ENCODE measurements at places on chromosomes 4 and X.

- DNase-seq, result no peak
These were observed 95.5 kb downstream of the ZNF827 start for GRCh38 chr4:145843148-145843547.

DNA sequence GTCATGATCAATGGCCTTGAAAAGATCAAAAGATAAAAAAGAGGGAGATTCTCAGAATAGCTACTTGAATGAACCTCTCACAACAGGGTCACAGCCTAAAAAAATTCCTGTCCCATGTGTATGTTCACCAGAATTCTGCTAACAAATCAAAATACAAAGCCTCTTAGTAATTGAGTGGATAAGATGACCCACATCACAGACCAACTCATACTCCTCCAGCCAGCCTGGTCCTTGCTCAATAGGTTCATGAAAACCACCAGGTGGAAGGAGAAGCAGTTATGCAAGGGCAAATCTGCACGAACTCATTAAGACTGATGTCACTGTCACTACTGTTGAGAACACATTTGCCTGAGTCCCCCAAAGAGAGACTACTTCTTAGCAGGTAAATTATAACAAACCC lies 21.5 kb downstream of the WDFY3 start:
- DNase-seq, result no peak

GRCh38 chr4:168496834-168497233 lies at the start of gene PALLD:
TSS of gene PALLD (plus strand) at chr4:168497052.
- no peak for DNase-seq

DNA sequence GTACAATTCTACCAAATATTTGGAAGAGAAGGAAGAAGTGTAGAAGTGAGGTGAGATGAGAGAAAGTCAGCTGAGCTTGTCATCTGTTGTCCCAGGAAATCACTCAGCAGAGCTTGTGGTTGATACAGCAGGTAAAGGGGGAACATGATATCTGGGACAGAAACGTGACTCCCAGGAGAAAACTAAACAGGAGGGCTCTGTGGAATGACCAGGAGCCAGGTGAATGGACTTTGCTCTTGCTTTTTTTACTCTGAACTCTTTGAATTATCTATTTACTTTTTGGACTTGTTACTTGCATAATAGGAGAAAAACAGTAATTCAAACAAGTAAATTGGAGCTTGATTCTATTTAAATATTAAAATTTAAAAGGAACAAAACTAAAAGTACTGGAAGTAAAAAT lies 555.6 kb upstream of the FRG1 start:
- no peak for DNase-seq

DNA sequence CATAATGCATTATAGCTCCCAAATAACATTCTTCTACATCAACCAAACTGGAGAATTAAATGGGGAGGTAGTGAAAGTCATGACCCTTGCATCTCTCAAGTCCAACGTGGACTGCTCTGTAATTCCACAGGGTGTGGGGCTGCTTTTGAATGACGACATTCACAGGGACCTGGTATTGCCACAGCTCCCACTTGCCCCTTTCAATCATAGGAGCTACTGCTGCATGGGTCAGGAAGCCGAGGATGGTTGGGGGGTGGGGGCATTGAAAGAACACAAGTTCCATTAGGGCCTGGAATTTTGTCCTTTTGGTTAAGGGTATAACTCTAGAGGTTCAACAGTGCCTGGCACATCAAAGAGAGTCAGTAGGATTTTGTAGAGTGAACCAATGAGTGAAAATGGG lies 7.4 kb upstream of the CT55 start:
- DNase-seq, result no peak

GRCh38 chr4:105352826-105353225 lies 121.0 kb downstream of the PPA2 start:
- no peak for DNase-seq

- no peak for DNase-seq
These were observed at the start of gene GLRA2 for GRCh38 chrX:14529290-14529989. TSS of gene GLRA2 (plus strand) at chrX:14529536. CDS start at chrX:14530058, 522 bp downstream.

- DNase-seq, result no peak
These were observed 28.5 kb downstream of the ACSL4 start for GRCh38 chrX:109704563-109704962.

DNA sequence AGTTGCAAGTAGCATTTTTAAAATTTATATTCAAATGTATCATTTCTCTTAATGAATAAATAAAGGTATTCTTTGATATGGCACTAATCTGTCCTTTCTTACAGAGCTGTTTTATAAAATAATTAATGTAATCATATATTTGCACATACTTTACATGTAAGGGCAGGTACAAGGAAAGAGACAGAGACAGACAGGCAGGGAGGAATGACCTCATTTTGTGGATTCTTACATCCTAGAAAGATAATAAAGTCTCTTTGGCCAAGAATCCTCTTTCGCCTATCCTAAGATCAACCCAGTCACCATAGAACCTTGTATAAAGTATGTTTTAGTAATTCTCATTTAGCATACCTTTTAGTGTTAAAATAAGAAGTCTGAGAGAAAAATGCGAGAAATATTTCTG lies 98.5 kb upstream of the CTSO start:
- DNase-seq, result no peak

DNA sequence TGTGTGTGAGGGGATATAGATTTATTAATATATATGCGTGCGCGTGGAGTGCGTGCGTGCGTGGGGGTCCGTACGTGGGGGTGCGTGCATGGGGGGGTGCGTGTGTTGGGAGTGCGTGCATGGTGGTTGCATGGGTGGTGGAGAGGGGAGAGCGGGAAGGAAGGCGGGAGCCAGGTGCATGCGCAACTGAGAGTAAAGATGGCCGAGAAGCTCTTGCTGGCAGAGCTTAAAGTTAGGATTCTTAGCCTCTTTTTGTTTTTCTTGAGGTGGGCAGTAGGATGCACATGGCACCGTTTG lies 45.8 kb downstream of the TEX13B start:
- DNase-seq, result no peak

DNA sequence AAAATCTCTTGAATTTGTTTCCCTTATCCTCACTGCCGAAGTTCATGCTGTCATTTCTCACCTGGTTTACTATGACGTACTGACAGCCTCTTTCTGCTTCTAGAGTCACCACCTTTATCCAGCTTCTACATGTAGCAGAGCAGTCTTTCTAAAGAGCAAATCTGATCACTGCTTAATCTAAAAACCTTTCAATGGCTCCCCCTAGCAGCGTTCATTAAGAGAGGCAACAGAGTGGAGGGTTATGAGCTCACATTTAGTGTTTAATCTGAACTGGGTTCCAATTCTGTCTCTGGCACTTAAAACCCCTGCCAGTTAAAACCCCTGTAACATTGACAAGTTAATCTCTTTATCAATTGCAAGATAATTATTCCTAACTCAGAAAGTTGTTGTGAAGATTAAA lies 4.4 kb downstream of the RBPJ start:
- DNase-seq, result peak; percentile 65

DNA sequence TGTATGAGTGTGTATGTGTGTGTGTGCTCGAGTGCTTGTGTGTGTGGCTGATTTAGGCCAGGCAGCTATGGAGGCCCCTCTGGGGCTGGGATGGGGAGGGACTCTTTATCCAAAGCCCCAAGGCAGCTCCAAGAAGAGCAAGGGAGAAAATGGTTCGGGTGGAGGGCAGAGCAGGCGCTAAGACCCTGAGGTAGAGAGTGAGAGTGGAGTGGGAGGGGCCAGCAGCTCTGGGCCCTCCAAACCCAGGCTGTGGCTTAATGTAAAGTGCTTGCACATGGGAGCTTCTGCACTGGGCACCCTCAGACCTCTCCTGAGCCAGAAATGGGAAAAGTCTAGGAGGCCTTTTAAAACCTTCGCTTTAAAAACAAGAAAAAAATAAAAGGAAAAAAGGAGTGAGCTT lies 233.5 kb upstream of the PSAPL1 start:
- DNase-seq, result no peak

DNA sequence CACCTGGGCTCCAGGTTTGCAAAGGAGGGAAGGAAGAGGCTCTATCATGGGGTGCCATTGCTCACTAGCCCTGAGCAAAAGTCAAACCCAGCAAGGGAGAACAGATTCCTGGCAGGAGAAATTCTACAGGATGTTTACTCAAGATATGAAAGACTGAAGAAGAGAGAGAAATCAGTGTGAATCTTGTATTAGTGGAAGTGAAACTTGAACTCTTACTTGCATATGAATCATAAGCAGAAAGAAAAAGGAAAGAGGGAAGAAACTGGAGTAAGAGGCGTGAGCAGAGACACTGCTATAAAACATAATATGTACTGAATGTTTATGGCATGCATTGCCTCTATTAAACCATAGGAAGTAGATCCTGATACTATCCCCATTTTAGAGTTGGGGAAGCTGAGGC lies 60.9 kb downstream of the C4orf46 start:
- no peak for DNase-seq

DNA sequence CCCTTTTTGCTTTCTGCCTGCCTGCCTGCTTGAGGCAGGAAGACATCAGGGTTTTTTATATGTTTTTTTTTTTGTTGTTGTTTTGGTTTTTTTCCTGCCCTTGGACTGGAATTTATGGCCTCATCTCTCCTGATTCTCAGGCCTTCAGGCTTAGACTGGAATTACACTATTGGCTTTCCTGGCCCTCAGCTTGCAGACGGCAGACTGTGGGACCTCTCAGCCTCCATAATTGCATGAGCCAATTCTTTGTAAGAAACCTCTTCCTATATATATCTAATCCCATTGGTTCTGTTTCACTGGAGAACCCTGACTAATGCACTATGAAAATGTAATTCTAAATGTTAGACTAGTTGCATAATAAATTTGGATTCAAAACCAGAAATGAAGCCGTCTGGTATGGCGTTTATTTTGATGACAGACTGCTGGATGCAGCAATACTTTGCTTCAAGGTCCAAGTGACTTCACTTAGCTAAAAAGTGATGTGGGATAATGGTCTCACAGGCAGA lies 59.0 kb downstream of the SEL1L3 start:
- DNase-seq, result no peak

DNA sequence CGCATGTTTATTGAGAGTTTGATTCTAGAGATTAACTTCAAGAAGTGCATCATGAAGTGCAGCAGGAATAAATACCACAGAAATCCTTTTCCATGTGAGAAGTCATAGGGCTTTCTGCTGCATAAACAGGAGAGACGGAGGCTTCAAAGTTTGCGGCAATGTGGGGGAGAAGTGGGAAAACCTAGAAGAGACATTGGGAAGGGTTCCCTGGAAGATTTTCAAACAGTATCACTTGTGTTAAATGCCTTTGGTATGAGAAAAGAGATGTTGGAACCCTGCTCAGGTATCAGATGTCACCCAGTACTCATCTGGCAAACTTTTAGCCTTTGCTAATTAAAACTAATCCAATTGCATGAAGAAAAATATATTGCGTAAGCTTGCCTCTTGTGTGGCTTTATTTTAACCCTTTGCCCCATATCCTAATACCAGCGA lies 15.4 kb downstream of the NHS start:
- DNase-seq, result no peak

GRCh38 chrX:136598631-136599030 lies 49.3 kb upstream of the CD40LG start:
- no peak for DNase-seq

DNA sequence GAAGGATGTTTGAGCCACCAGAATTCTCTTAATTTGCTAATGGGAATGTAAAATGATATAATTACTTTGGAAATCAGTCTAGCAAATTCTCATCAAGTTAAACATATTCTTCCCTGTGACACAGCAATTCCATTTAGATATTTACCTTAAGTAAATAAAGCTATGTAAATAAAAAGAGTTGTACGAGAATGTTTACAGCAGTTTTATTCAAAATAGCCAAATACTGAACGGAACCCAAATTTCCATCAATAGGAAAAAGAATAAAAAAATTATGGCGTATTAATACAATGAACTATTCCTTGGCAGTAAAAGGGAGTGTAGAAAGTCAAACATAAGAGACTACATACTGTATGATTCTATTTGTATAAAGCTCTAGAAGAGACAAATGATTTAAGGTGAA lies 45.8 kb downstream of the CENPE start:
- no peak for DNase-seq

DNA sequence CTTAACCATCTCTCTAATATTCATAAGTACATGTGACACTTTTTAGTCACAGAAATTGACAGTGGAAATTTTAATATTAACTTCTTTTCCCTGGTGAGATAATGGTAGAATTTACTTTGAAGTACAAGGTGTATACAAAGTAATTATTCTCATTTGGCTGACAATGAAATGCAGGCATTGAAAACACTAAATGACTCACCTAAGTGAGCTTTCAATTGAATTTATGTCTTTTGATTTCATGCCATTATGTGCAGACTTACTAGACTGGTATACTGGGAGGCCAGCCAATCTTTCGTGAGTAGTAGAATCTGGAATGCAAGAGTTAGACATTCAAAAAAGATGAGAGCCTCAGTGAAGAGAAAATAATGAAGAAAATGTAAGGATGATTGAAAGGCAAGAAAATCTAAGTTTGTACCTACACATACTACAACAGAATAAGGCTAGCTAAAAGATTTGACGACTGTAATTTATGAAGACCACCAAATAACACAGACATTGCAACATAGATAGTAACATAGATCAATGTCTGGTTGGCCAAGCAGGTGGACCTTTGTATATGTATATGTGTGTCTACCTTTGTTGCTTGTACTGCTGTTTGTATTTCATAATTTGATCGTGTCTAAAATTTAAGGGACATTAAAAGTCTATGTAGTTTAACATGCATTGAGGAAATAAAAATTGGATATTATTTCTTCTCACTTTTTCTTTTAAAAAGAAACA lies 459.7 kb downstream of the IL15 start:
- no peak for DNase-seq

DNA sequence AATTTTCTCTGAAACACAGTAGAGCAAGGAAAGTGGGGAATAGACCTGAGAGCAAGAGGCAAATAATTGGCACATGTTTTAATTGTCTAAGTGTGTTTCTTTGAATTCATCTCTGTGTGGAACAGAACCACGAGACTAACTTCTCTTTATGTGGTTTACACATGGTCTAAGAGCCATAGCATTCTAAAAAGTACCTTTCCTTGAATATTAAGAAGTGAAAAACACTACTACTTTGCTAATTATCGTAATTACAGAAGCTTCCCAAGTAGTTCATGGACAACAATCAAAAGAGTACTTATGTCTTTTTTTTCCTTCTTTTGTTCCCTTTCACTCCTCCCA lies 2.9 kb upstream of the CYBB start:
- DNase-seq, result no peak

- DNase-seq, result no peak
These were observed 785.0 kb downstream of the GLUD2 start for GRCh38 chrX:121832446-121832845.

DNA sequence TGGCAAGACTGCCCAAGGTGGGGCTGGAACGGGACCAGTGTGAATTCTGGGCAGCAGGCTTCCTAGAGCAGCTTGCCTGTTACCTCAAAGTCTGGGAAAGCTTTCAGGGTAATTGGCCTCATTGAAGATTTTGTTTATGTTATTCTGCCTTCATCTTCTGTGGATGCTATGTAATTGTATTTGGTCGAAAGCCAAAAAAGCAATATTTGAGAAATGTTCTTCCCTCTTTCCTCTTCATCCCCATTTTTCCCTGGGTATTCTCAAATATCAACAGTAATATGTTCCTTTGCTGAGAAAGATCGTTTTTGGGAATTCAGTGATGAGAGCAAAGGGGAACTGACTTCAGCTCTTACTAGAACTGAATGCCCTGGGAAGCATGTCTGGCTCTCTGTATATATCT lies 12.9 kb downstream of the TMEM131L start:
- DNase-seq, result no peak
